Activated T-helper 1 cell treated with anti-CD3 and anti-CD28 coated beads, Interleukin-2, amount 50 U/mL, for 16 hours (primary cell): ENCODE measurements at places on chromosomes 7 and 10.

DNA sequence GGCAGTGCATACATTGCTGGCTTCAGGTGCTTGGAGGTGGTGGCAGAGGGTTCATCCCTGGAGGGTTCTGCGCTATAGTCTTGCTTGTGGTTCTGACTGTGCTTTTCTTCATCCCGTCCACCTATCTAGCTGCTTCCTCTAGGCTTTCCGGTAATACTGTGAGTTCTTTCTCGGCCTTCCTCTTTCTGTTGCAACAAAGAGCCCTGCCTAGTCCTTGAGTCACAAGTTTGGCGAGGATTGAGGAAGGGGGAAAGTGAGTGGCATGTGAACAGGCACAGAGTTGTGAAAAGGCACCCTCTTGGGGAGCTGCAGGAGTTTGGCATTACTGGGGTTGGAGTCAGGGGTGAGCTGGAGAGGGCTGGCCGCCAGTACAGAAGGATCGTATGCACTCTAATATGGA, 123.0 kb downstream of the SH2D4B start:
- DNase-seq = no peak

DNA sequence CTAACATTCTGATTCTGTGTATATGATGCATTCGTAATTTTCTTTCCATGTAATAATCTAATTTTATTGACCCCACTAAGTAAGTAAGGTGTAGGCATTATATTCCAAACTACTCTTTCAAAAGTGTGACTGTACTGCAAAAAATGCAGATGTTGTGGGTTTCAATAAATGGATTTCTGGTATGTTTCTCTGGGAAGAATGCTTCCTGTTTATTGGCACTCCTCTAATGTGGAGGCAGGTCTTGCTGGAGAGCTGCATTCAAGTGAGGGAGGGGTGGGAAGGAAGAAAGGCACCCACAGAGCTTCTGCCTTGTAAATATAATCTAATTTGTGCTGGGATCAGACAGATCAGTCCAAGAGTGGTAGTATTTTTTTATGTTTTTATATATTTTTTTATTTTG, 23.9 kb downstream of the ST7 start:
- DNase-seq = no peak

- no peak for DNase-seq
Measured at GRCh38 chr7:131501930-131502685, 54.3 kb downstream of the PODXL start.

DNA sequence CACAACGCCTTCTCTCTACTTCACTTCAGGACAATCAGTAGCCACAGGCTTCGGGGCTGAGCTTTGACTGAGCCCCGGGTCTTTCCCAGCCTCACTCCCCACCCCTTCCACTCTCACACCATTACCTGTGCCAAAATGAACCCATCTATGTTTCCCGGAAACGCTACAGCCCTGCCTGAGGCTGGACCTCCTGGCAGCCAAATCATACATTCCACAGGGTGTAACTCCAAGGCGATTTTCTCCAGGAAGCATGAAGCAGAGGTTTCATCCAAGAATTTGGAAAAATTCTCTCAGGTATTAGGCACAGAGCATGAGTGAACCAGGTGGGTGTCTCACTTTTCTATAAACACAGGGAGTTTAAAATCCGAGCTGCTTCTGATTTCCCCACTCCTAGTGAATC, 286.3 kb downstream of the TNS3 start:
- no peak for DNase-seq

DNA sequence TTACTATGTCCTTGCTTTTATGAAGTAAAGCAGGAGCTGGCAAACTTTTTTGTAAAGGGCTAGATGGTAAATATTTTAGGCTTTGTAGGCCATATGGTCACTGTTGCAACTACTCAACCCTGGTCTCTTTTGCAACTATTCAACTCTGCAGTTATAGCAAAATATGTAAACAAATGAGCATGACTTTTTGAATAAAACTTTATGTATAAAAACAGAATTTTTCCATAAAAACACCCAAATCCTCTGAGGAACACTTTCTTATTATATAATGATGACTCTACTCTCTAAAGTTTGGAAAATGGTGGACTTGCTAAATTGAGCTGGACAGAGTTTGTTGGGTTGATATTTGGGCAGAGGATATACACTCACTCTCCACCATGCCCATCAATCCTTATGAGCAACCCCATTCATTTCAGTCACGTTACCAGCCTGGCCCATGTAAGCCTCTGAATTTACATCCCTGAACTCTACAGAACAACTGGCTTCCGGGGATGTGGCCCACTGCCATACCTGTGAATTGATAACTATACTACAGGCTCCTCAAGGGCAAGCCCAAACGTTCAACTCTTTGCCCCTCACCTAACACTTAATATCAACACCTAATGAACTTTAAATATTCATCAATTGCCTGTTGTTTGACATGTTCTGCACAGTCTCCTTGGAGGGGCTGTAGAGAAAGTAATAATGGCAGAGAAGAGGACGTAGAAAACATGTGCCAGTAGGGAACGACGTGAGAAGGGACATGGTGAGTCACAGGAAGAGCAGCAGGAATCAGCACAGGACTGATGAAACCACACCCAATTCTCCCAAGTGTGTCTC, 37.6 kb downstream of the SGMS1 start:
- no peak for DNase-seq

GRCh38 chr10:97163181-97163580, 22.6 kb downstream of the SLIT1 start:
- DNase-seq = no peak

GRCh38 chr7:151087245-151088018, 1.2 kb downstream of the AGAP3 start:
- peak; percentile 22 for DNase-seq

DNA sequence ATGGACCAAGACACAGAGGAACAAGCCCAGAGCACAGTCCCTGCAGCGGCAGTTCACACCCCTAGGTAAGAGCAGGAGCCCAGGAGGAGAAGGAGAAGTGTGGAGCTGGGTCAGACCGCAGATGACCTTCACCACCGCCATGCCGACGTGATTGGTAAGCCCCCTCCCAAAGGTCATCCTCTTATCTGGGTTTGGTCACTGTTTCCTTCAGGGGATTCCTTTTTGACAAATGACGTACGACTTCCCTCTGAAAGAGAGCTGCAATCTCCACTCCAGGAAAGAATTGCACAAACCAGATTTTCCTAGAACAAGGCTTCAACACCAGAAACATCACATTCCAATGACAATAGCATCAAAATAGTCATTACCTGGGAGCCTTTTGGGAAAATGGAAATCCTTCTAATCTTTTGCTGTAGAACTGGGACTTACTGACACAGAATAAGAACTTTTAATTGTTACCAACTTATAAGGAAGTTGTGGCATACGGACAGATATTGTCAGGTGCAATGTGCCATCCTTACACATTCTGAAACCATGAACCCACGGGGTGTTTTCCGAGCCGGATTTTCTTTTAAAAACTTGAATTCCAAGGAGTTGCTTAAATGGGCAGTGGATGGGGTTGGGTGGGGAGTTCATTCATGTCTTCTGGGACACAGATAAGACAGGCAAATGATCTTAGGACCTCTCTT, 20.8 kb upstream of the ADAM12 start:
- DNase-seq = no peak

GRCh38 chr7:104805449-104806317, 208.3 kb upstream of the KMT2E start:
- DNase-seq = no peak

- no peak for DNase-seq
Measured at GRCh38 chr7:154842591-154842990, 160.3 kb downstream of the PAXIP1 start.

- DNase-seq = no peak
Measured at GRCh38 chr10:95755511-95756004, 405 bp upstream of the ENTPD1 start.

- DNase-seq = no peak
Measured at GRCh38 chr7:86485827-86486226, 157.9 kb upstream of the GRM3 start.

DNA sequence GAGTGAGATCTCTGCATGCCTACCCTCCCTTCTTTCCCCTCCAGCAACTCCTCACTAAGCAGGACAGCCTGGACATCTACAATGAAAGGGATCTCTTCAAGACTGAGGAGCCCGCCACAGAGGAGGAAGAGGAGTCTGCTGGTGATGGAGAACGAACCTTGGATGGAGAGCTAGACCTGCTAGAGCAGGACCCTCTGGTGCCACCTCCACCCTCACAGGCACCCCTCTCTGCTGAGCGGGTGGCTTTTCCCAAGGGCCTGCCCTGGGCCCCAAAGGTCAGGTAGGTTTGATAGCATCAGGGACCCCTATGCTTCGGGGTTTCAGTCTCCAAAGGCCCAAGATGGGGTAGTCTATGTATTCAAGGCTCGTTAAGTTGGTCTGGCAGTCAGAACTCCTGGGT, 23.9 kb downstream of the STRIP2 start:
- no peak for DNase-seq

GRCh38 chr10:132515811-132516726, 21.5 kb upstream of the INPP5A start:
- no peak for DNase-seq

DNA sequence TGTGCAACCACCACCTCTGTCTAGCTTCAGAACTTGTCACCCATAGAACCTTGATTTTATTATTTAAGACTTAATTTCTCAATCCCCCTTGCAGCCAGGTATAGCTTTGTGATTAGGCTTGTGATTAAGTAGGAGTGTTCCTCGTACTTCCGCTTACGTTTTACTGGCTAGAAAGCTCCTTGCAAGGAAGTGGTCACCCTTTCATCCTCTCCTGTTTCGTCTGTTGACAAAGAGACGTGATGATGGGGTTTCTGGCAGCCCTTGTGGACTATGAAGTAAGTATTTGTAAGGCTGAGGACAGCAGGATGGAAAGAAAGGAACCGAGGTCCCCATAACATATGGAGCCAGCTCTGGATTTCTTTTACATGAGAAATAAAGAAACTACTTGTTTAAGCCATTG, 86.5 kb upstream of the KDM7A start:
- no peak for DNase-seq

DNA sequence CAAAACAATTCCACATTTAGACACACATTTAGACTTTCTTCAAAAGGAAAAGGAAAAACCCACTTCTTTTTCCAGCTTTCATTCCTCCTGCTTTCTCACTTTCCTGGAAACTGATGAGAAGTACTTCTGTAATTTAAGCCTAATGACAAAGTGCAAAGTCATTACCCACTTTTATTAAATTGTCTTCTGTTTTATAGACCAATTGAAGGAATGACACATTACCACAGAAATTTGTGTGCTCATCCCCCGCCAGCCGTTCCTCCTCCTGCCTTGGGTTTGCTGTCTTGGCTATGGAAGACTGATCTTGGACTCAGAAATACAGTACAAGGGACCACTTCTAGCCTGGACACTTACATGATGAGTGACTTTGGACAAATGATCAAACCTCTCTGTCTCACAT, 717.8 kb downstream of the SORCS3 start:
- no peak for DNase-seq

DNA sequence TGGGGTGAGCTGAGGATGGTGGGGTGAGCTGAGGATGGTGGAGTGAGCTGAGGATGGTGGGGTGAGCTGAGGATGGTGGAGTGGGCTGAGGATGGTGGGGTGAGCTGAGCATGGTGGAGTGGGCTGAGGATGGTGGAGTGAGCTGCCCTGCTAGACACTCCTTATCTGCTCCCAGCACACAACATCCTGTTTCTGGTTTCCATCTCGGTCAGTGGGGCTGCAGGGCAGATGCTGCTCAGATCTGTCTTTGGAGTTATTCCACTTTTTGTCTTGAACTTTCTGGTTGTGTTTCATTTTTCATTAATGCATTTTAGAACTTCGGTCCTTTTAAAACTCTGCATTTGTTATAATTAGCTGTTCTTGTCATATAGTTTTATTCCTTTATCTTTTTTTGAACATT, 67.9 kb upstream of the ANTXRL start:
- DNase-seq = no peak

GRCh38 chr7:42596737-42597136, 315.1 kb downstream of the C7orf25 start:
- DNase-seq = no peak

GRCh38 chr7:151897161-151897731, 20.3 kb upstream of the PRKAG2 start:
- no peak for DNase-seq

DNA sequence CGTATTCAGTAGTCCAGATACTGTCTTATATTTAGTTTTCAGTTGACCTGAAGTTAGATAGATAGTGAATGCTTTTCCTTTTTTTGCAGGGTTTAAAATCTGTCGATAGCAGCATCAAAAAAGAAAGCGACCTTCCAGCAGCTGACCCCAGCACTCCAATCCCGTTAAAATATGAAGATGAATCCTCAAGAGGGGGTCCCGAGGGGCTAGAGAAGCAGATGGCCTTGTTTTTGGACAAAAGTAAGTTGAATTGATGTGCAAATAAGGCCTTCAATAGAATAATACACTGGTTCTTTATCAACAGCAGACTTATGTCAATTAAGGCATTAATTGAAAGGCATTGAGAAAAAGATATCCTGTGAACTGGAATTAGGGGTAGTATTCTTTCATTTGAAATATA, 18.7 kb downstream of the EDRF1 start:
- DNase-seq = no peak
